ENCODE measurements at places on chromosomes 1 and 21.

DNA sequence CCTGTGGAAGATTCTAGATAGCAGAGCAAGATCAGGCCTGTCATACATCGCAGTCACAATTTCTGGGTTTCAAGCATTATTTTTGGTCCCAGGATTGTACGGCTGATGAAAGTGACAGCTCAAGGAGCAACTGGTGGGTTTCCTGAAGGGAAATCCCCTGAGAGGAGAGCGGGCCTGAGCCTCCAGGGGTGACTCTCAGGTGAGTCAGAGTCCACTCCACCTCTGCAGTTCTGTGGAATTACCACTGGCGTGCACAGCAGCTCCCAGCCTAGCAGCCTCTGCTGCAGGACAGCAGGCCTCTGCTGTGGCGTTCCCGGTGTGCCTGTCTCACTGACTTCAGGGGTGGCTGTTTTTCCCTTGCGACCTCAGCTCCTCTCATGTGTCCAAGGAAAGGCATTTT is 24.4 kb downstream of the SLC66A1 start:
- DNase-seq: no peak

GRCh38 chr1:2610036-2610959 is 22.5 kb downstream of the MMEL1 start:
- no peak for DNase-seq

DNA sequence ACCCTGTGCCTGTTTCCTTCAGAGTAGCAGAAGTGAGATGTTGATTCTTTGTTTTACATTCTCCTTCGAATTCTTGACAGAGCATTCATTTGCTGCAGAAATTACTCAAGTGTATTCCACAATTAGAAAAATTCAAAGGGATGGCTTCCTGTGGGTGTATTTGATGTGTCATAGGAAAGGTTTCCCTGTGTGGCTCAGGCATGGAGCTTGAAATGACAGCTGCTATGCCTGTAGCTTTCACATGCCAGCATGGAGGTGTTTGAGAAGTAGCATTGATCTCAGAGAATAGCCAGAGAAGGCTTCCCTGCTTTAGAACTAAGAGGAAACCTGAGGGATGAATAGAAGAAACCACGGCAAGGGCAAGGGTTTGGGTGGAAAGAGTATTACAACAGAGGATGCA is 317.2 kb upstream of the DEPDC1 start:
- DNase-seq: no peak

- DNase-seq: no peak
Measured at GRCh38 chr1:3248155-3249141, 179.4 kb downstream of the PRDM16 start.

GRCh38 chr1:67571406-67571805 is 113.6 kb upstream of the GADD45A start:
- DNase-seq: no peak

GRCh38 chr1:207910591-207911354 is at the start of gene CD34:
Gene CD34, minus strand, starts transcription at chr1:207911125. Its CDS starts 45 bp downstream, at chr1:207911080.
- DNase-seq: peak; percentile 13

- DNase-seq: no peak
Measured at GRCh38 chr1:43509007-43509739, 21.5 kb upstream of the PTPRF start.

DNA sequence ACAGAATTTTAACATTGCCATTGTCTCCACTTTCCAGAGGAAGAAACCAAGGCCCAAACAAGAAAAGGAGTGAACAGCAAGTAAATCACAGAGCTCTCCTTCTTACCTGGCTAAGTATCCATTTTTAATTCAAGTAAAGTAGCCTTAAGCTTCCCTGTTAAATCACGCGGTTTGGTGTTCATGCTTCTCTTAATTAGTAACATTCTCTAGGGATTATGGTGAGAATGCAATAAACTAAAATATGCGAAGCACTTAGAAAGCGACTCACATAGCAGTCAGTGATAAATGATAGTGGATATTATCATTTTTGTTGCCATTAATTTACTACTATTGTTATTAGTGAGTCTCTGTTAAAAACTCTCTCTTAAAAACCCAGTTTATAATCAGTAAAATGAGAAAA is 630.5 kb upstream of the TMPRSS15 start:
- DNase-seq: no peak

DNA sequence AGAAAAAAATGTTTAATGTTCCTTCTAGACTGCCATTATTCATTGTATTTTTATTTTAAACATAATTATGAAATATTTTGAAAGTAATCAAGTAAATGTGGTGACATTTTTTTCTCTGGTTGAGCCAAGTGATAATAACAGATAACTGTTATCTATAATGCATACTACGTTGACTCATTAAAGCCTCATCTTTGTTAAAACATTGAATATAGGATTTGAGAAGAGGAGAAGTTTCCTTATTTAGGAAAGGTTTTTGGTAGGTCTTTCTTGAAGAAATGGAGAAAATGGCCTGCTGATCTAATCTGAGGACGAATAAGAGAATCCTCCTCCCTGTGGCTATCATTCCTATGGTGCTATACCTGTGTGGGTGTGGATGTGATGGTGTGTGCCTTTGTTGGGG is 89.0 kb downstream of the NFIA start:
- no peak for DNase-seq

- no peak for DNase-seq
Measured at GRCh38 chr1:10910681-10911489, 101.6 kb upstream of the TARDBP start.

DNA sequence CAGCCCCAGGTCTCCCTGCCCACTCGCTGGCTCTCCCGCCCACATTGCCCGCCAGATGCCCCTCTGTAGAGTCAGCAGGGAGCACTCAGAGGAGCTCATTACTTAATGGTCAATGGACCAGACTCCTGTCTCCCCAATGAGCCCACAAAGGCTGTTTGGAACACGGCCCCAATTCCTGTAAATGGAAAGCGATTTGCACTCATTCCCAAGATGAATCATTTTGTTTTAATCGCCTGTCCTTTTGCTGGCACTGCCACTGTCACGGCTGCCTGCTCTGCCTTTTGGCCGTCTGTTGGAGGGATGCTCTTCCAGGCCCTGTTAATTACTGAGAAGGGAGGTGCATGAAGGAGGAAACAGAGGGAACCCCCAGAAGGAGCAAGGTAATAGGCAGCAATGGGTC is 44.8 kb upstream of the ATP2B4 start:
- DNase-seq: no peak

DNA sequence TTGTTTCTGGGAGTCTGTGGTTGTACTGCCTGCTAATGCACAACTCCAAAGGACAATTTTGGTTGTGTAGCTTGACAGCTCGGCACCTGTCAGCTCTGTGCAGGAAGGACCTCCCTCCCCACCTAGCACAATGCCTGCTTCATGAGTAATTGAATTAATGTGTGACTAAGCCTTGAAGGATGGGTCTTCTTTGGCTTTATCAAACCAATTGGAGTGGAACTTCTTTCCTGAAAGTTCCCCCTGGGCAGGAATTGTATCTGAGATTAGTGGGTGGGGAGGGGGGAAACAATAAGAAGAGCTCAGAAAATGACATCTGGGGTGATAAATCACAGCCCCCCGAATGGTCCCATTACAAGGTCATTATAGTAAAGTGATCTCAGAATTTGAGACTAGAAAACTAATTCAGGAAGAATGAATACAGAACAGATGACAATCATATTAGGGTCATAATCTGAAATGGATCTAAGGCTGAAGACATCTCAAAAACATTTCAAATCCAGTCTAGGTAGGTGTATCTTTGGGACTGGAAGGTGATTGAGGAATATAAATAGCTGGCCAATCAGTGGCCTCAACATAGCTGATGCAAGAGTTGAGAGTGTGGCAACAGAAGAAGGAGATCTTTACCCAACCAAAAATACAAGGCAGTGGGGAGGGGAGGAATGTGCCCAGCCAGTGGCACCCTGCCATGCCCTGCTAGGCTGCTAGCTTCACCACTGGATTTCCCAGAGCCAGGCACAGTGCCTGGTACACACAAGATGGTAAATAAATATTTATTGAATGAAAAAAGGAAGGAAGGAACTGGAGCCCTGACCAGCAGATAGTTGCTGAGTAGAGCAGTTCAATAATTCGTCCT is 10.1 kb upstream of the SESN2 start:
- peak; percentile 89 for DNase-seq

DNA sequence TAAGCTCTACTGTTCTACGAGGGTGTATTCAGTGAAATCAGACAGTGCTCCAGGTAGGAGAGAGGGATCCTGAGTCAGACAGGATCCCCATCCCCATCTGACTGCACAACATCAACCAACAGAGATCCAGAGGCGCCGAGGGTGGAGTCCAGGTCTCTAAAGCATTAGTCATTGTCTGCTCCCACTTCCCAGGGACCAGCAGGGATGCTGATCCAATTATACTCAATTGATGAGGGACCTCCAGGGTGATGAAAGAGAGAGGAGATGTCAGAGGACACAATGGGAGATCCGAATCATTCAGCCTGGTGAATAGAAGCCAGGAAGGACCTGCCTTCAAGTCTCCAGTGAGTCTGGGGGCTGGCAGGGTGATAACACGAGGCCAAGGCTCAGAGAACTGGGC is 39.5 kb upstream of the STMN1 start:
- DNase-seq: no peak

- no peak for DNase-seq
Measured at GRCh38 chr1:39907528-39908453, 6.1 kb upstream of the MYCL start.

DNA sequence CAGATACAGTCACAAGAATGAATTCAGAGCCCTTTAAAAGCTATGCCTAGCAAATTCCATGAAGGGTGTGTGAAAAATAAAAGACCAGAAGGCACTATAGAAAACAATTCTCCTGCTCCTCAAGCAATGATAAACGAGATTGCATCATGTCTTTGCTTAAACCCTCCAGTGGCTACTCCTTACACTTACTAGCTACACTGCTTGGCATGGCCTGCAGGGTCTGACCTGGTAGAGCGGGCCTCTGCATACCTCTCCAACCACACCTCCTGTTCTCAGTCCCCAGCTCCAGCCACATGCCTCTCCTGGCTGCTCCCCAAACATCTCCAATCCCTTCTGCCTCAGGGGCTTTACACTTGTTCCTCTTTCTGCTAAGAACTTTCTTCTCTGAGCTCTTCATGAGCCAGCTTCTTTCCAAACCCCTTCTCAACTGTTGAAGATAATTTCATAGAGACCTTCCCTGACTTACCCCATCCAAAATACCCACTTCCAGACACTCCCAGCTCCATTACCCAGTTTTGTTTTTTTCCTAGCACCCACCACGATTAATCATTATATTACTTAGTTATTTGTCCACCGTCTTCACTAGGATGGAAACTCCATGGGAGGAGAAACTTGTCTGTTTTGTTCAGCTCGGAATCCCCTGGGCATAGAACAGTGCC is 11.2 kb upstream of the CREG1 start:
- peak; percentile 25 for DNase-seq

DNA sequence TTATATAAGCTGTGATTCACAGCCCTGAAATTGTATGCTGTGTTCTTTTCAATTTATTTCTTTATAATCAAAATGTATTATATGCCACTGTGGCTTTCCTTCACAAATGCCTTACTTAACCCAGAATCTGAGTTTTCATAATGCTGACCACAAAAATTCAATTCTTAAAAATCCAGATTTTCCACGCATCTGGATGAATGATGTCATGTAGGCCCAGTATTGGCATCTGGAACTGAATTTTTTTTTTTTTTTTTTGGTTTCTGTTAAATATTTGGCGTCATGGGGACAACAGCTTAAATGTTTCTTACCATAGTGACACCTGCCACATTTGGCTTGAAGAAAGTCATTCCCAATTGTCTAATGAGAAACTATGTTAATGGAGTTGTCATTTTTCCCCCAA is 296.8 kb downstream of the TM2D1 start:
- DNase-seq: peak; percentile 58

- no peak for DNase-seq
Measured at GRCh38 chr1:203272633-203273205, 32.6 kb upstream of the BTG2 start.

GRCh38 chr1:214637125-214637524 is 34.1 kb downstream of the CENPF start:
- no peak for DNase-seq

GRCh38 chr1:154908937-154909336 is 27.6 kb downstream of the PMVK start:
- DNase-seq: no peak

- no peak for DNase-seq
Measured at GRCh38 chr21:34671462-34671861, 2.7 kb downstream of the CLIC6 start.

GRCh38 chr1:18149027-18149641 is 41.5 kb downstream of the IGSF21 start:
- DNase-seq: peak; percentile 26

DNA sequence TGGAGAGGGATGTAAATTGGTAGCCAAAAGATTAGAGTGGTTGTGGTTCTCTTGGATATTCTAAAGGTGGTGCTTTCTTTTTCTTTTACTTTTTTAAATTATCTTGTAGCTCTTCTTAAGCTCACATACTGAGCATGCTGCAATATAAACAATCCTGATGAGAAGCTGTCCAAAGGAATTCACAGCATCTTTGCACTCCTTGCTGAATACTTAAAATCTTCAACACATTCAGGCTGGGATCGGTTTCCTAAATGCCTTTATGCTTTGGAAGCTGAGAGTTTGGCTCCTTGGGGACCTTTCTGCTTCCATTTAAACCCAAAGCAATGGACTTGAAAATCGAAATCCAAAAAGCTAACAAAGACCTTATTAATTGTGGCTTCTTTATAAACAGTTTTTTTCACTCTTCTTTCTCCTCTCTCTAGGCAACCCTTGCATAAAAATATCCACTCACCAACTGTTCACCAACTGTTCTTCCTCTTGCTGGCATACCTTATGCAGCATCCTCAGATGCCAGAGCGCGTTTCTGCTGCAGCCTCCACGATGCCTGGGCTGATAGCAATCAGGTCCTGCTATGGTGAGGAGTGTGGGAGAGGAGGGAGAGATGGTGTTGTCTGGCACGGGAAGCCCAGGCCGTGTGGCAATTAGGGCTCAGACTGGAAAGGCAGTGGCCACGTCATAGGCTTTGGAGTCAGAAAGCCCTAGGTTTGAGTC is 535.8 kb upstream of the DAB1 start:
- no peak for DNase-seq

Data from fibroblast of skin of scalp (primary cell).